Nucleus accumbens (tissue), 56 donors: ENCODE measurements at places on chromosomes 16 and 17.

GRCh38 chr16:66614161-66614802 is 9.8 kb downstream of the CMTM3 start:
- DNase-seq = no peak

GRCh38 chr17:32962320-32962711 is 29.3 kb upstream of the SPACA3 start:
- no peak for DNase-seq

DNA sequence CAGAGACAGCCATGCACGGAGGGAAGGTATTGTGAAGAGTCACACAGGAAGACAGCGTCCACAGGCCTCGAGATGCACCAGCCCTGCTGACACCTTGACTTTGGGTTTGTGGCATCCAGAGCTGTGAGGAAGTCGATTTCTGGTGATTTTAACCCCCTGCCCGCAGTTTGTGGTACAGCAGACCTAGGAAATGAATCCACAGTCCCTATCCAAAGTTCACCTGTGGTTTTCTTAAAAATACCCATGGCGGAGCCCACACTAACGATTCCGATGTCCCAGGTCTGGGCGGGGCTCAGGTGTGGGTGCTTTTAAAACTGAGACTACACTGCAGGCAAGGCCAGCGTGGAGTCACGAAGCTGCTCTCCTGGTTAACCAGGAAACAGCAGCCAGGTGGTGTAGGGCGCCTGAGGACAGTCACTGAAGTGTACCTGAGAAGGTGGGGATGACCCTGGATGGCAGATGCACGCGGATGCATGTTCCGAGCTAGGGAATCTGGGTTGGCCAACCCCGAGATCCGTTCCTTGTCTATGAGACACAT is 14.4 kb upstream of the MEAK7 start:
- no peak for DNase-seq

GRCh38 chr16:48330841-48331192 is 54.4 kb downstream of the SIAH1 start:
- no peak for DNase-seq

DNA sequence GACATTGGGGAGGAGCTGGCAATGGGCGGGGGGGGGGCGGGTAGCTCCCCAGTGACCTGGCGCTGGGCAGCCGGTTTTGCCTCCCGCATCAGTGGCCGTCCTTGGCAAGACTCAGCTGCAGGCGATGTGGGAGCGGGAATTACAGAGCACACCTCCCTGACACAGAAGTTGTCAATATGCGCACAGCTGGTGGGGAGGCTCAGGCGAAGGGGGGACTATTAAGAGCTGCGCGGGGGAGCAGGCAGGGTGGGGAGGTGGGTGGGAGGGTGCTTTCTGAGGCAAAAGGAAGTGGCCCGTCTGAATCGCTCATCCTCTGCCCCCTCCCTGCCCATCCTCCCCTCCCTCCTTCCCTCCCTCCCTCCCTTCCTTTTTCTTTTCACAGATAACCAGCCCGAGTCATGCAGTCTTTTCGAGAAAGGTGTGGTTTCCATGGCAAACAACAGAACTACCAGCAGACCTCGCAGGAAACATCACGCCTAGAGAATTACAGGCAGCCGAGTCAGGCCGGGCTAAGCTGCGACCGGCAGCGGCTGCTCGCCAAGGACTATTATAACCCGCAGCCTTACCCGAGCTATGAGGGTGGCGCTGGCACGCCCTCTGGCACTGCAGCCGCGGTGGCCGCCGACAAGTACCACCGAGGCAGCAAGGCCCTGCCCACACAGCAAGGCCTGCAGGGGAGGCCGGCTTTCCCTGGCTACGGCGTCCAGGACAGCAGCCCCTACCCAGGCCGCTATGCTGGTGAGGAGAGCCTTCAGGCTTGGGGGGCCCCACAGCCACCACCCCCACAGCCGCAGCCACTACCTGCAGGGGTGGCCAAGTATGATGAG is 44.0 kb downstream of the SREBF1 start:
- DNase-seq = peak; percentile 79

DNA sequence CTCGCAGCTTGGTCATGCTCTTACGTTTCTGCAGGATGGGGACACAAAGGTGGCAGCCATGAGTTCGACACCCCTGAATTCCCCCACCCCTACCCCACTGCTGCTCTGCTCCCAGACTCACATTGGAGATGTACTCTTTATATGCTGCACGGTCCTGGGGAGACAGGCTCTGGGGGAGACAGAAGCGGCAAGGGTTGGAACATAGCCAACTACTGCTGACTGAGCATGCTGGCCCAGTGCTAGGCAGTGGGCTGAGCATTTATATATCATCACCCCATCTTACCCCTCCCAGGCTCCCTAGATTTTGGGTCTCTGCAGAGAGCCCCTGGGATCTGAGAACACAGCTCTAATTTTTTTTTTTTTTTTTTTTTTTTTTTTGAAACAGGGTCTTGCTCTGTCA is 8.1 kb upstream of the ATXN7L3 start:
- no peak for DNase-seq

DNA sequence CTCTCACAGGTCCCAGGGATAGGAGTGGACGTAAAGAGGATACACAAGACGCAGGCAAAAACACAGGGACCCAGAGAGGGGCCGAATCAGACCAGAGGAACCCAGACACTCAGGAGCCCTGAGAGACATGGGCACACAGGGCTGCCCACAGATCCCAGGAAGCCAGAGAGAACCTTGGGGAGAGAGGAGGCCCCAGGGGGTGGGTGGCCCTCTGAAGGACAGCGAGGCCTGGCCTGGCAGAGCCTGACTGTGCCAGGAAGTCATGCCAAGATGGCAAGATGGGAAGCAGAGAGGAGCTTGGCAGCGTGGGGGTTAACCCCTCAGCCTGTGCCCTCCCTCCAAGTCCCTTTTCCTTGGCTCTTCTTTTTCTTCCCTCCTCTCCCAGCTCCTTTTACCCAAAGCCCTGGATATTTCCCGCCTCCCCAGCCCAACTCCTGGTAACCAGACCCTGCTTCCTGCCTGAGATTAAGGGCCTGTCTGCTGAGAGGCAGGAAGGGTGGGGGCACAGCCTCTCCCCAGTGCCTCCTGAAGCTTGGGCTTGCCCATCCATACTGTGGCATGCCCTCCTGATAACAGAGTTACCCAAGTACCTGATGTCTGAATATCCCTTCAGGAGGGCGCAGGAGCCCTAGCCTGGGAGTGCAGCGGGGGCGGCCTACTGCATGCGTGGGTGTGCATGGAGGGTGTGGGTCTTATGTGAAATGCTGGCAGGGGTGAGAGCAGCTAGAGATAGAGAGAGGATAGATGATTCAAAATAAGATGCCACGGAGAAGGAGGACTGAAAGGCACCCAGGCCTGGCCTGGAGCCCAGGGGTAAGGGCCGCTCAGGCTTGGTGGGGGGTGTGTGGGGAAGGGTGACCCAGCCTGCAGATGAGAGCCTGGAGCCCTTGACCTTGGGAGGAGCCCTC is 6.0 kb upstream of the TBX21 start:
- DNase-seq = no peak

DNA sequence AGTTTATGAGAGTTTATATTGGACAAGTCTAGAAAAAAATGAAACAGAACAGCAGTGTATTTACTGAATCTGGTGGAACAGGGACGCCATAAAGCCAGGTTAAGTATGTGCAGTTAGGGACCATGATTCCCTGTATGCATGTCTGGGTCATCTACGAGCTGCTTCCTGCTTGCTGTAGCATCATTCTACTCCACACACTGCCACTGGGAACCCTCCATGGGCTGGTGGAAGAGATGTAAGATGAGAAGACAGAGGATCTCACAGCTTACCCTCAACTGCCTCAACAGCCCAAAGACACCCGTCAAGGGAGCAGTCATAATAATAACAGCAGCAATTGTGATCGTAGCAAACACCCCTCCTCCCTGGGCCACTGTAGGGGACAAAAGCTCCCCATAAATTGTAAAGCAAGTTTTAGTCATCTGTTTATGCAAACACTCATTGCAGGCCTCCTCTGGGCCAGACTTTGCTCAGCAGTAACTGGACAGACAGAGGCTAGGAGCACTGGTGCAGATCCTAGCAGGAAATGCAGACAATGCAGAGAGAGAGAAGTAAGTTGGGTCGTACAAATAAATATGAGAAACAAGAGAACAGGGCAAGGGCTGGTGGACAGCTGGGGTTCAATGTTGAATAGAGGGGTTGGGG is 188.0 kb downstream of the SOX9 start:
- no peak for DNase-seq

DNA sequence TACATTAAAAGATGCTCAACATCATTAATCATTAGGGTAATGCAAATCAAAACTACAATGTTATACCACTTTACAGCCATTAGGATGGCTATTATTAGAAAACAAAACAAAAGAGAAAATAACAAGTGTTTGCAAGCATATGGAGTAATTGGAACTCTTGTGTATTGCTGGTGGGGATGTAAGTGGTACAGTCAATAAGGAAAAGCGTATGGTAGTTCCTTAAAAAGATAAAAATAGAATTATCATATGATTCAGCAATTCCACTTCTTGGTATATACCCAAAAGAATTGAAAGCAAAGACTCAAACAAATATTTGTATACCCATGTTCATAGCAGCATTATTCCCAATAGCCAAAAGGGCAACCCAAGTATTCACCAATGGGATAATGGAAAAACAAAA is 1.4 kb upstream of the CAPNS2 start:
- DNase-seq = no peak

- DNase-seq = no peak
Measured at GRCh38 chr17:70310221-70310672, 140.9 kb downstream of the KCNJ2 start.

GRCh38 chr16:4283939-4284338 is 11.1 kb upstream of the TFAP4 start:
- no peak for DNase-seq

- no peak for DNase-seq
Measured at GRCh38 chr17:69762766-69763165, 312.3 kb upstream of the KCNJ16 start.

GRCh38 chr17:81453076-81453475 is 57.8 kb downstream of the BAHCC1 start:
- no peak for DNase-seq

DNA sequence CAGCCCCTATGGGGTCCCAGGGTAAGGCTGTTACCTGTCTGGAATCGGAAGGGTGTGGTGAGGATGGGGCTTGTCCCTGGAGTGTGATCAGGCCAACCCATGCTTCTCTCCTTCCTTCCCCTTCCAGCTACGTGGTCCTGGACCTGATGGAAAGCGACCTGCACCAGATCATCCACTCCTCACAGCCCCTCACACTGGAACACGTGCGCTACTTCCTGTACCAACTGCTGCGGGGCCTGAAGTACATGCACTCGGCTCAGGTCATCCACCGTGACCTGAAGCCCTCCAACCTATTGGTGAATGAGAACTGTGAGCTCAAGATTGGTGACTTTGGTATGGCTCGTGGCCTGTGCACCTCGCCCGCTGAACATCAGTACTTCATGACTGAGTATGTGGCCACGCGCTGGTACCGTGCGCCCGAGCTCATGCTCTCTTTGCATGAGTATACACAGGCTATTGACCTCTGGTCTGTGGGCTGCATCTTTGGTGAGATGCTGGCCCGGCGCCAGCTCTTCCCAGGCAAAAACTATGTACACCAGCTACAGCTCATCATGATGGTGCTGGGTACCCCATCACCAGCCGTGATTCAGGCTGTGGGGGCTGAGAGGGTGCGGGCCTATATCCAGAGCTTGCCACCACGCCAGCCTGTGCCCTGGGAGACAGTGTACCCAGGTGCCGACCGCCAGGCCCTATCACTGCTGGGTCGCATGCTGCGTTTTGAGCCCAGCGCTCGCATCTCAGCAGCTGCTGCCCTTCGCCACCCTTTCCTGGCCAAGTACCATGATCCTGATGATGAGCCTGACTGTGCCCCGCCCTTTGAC is 2.4 kb downstream of the MAPK7 start:
- DNase-seq = no peak

- no peak for DNase-seq
Measured at GRCh38 chr16:88373927-88374492, 8.7 kb upstream of the ZNF469 start.

DNA sequence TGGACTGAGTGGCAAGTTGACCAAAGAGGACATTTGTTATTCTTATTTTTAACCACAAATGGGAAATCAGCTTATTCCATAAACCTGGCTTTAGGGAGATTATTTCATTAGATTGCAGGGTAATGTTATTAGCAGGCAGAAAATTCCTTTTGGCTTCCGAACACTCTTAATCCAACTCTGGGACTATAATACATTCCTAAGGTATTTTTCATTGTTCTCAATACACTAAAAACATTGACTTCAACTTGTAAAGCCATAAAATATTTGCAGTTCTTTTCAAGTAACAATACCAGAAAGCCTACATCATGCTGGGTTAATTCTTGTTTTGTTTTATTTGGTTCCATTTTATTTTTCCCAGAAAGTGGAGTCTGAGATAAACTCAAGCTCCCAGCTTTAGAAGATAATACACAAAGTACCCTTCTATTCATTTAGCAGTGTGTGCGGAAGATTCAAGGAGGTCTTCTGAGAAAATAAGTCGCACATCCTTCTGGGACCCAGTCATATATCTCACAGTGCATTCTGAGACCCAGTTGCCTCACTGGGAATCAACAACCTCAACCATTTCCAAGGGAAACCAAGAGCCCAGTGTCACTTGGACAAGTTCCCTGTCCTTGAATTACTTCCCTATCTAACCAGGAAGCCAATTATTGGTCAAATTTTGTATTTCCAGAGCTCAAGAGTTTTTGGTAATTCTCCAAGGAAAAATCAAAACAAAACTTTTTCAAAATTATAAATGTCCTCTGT is 389.6 kb upstream of the DYNLRB2 start:
- no peak for DNase-seq

DNA sequence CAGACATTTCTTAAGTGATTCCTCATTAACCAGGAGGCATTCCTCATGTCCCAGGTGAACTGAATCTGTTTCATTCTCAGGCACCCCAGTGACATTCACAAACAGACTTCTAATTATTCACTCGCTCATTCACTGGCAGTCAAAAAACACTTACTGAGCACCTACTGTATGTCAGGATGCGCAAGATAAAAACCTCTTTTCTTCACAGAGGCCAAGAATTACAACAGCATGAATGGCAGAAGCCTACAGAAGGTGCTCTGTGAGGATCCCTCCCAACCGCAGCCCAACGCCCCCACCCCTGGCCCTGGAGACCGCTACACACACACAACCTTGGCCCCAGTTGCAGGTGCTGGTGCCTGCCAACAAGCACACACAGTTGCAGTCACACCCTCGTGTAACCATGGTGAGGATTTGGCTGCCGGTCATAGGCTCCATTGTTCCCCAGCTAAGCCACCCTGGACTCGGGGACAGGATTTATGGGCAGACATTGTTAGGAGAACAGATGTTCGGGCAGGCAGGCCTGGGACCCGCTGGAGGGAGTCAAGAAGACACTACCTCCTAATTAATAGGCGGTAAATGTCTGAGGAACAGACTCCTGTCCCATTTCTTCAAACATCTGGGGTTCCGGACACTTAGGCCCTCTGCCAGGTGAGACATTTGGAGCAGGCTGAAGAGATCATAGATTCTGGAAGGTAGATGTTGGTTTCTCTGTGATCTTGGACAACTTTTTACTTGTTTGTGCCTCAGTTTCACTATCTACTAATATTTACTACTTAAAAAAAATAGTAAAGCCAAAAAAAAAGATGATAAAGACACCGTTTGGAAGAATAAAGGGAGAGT is 43.2 kb downstream of the CUEDC1 start:
- peak; percentile 75 for DNase-seq

- DNase-seq = no peak
Measured at GRCh38 chr17:77769215-77769614, 189.3 kb upstream of the TNRC6C start.
